GM10248 (cell line): ENCODE measurements at places on chromosomes 2 and 18.
A peak's percentile ranks its signal among the peaks of the same experiment; 100 is the strongest.

DNA sequence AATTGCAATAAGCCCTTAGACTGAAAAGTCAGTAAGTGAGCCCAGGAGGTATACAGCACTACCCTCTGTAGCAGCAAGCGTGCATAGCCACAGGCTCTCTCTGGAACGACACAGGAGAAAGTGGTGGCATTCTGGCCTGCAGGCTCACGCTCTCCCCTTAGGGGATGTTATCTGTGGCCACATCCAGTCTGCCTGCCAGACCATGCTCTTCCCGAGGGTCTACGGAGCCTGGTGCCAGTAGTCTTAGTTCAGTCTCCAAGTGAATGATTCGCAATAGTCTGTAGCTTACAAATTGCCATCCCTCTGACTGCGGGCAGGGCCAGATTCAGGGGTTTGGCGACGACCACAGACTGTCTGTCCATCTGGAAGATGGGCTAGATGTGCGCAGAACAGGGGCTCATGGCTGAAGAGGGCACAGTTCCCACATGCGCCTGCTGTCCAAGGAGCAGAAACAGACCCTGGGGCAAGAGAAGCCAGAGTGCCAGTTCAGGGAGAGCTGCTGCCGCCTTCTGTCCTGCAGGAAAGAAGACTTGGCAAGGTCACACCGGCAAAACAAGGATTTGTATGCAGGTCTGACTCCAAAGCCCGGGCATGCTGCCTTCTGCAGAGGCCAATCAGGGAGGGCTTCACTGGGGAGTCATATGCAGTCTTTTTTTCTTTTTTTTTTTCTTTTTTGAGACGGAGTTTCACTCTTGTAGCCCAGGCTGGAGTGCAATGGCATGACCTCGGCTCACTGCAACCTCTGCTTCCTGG is 3.5 kb upstream of the KLF11 start:
- no peak for DNase-seq

DNA sequence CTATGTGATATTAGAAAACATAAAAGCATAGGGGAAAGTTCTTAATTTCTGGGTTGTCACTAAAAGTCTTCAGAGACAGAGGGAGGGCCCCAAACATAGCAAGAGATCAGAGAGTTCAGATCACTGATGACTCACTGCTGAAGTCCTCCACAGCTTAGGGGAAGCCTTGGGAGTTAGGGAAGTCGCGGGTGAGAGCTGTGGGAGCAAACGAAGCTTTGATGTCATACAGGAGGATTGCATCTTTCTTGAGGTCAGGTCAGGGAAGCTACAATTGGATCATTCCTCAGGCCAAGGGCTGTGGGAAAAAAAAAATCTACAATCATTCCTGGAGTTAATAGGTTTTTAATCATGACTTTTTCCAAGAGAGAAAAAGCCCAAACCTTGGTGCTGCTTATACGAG is 96.2 kb downstream of the COPS8 start:
- DNase-seq: no peak

DNA sequence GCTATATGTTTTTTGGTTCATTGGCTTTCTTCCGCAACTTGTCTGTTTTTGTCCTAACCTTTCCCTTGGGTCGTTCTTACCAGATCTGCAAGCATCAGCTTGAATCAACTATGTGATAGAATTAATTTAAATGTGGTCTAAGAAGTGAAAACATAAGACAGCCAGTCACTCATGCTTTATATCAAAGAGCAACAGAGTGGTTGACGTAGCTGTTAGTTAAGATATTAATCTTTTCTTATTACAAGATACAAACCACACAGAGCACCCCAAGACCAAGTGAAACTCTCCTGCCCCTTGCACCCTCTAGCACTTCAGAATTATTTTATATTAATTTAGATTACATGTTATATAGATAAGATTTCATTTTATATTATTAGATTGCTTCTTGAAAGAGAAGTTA is 15.2 kb downstream of the IL18RAP start:
- DNase-seq: no peak

DNA sequence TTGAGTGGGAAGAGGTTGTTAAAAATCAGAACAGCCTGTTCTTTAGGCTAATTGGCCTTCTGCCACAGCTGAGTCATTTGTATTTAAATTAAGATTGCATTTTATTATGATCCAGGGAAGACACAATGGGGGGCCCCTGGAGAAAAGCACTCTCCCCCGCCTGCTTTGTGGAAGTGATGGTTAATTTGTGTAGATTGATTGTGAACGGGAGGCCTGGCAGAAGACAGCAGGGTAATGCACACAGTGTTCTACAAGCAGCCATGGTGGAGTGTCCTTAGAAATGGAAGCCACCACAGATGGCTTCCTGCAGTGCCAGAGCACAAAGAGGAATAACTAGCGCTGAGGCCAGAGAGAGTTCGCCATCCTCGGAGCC is 19.6 kb downstream of the RAMP1 start:
- DNase-seq: no peak

- DNase-seq: peak; percentile 41
Measured at GRCh38 chr2:191245046-191245868, at the start of gene MYO1B. Gene MYO1B (plus strand): TSS chr2:191245404. CDS start chr2:191276896, 31,492 bp downstream.

GRCh38 chr2:98769114-98769476 is 38.2 kb upstream of the MGAT4A start:
- no peak for DNase-seq

GRCh38 chr2:205800773-205801172 is 118.5 kb downstream of the NRP2 start:
- DNase-seq: no peak

DNA sequence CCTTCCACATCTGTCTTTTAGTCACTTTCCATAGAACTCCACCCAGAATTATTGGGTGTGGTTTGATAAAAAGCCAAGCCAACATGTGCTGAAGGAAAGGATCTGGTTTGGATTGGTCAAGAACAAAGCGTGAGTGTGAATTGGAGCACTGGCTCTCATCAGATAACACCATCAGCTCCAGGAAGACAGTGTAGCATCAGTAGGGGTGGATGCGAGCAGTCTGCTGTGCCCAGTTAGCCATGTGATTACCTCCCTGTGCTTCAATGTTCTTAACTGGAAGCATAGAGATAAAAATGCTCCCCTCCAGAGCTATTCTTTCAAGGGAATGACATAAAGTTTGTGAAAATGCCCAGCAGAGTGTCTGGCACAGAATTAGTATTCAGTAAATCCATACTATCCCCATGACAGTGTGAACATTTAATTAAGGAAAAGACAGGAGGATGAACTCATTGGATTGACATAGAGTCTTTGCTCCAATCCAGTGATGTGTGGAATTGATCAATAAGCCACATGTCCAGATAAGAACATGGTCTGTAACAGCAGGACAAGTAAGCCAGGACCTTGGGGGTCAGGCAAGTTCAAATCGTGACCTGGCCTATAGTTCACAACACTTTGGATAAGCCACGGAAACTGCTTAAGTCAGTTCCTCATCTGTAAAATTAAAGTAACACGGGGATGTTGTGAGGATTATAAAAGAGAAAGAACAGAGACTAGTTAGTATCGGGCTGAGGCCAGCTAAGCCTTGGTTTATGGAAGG is 68.0 kb downstream of the FAM124B start:
- no peak for DNase-seq

- DNase-seq: no peak
Measured at GRCh38 chr2:240799033-240799820, 20.8 kb downstream of the KIF1A start.

DNA sequence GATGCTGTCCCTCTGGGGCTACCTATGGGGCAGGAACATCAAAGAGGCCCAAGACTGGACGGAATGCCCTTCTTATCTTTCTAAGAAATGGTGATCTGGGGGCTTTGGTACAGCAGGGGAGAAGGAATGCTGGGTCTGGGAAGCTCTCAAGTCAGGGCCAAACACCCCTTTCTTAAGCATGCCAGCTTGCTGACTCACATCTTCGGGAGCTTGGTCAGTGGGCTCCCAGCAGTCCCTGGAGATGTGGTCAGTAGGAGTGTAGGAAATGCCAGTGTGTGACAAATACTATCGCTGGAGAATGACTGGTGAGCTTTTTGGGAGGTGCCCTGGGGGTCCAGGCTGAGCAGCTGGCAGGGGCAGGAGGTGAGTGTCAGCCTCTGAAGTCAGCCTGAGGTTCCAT is 105.0 kb upstream of the CDC42EP3 start:
- DNase-seq: no peak

DNA sequence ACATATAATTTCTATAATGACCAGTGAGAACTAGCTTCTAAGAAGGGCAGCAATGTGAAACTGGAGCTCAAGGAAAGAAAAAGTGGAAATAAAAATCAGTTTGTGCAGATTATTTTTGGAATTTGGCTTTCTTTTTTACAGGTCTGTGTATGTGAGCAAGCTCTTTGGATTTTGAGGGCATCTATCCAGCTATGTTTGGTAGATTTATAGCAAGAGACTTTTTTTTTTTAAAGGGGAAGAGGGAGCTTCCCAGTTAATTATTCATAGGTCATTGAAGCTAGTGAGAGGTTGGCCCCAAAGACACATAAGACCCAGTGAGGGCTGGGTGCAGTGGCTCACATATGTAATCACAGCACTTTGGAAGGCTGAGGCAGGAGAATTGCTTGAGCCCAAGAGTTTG is 24.0 kb upstream of the COLEC12 start:
- DNase-seq: no peak

DNA sequence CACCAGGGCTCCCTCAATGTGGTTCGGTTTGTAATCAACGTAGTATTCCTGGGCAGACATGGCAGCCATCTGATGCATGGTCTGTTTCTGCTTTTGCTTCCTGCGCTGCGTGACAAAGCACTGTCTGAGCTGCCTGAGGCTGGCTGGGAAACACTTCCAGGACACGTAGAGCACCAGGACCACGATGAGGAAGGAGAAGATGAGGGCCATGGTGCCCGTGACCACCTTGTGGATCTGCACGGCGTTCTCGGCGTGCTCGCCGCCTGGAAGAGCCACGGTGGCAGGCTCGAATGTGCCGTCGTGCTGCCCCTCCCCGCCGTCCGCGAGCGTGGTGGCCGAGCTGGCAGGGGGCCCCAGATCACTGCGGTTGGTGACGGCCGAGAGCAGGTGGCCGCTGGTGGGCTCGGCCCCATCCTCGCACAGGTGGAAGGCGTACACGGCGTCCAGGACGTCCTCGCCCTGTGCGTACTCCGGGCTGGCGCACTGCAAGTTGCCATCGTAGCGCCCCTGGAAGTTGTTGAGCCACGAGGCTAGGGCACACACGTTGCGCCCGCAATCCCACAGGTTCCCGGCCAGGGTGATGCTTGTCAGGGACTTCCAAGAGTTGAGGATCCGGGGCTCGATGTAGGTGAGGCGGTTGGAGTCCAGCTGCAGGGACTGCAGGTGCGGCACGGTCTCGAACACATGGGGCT is 2.1 kb downstream of the LRRTM1 start:
- peak; percentile 9 for DNase-seq

DNA sequence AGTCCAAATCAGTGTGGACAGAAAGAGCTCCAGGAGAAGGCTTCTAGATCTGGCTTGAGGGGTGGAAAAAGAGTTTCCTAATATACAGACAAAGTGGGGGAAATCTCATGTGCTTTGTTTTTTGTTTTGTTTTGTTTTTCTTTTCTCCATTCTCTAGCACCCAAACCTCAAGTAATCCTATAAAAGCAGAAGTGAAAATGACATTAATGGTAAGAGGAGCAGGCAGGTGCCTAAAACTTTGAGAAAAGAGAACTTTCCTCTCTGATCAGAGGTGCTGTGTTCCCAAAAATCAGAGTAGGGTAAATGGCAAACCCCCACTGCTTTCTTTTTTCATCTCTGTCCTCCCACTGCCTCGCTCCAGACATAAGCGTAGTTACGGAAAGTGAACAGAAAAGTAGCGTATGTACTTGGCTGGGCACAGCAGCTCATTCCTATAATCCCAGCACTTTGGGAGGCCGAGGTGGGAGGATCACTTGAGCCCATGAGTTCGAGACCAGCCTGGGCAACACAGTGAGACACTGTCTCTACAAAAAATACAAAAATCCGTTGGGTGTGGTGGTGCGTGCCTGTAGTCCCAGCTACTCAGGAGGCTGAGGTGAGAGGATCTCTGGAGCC is 77.8 kb downstream of the FAM161A start:
- peak; percentile 61 for DNase-seq

GRCh38 chr18:25281556-25281955 is 70.4 kb downstream of the ZNF521 start:
- DNase-seq: no peak

DNA sequence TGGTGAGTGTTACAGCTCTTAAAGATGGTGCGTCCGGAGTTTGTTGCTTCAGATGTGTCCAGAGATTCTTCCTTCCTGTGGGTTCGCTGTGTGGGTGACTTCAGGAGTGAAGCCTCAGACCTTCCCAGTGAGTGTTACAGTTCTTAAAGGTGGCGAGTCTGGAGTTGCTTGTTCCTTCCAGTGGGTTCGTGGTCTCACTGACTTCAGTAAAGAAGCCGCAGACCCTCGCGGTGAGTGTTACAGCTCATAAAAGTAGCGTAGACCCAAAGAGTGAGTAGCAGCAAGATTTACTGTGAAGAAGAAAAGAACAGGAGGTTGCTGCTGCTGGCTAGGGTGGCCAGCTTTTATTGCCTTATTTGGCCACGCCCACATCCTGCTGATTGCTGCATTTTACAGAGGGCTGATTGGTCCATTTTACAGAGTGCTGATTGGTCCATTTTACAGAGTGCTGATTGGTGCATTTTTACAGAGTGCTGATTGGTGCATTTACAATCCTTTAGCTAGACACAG is 34.0 kb upstream of the SPTBN1 start:
- DNase-seq: no peak

DNA sequence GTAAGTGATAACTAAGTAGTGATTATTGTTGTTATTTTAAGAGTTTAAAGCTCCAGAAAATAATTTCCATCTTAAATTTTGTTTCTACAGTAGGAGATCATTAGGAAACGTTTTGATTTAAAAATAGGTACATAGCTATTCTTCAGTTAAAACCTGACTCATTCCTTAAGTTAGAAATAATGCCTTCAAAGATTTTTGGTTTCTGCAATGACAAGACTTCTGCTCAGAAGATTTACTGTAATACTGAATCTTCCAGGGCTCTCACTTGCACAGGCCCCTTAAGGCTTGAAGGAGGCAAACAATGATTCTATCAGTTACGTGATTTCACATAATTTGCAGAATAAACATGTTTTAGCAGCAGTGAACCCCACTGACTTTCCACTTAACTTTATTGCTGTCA is 333.7 kb downstream of the RAD51AP2 start:
- DNase-seq: no peak
